ENCODE measurements at places on chromosomes 12 and 14. TPM values are rescaled to one million over a fixed set of nuclear protein-coding genes. Genes with fewer than 3 reads are reported as not detected.

GRCh38 chr12:104494137-104494792 lies 37.5 kb downstream of the CHST11 start:
- no peak overlapping the region for H3K27ac ChIP-seq
- no peaks in the 10 kb centered on the region for H3K27me3 ChIP-seq

EFS gene
- total RNA-seq = 0.60 TPM

ANKLE2 gene
- 14.2 TPM for total RNA-seq

- H3K27me3 ChIP-seq = no peaks in the 10 kb centered on the region
- DNase-seq = no peak
- H3K4me3 ChIP-seq = no peak overlapping the region
- H3K36me3 ChIP-seq = no peaks in the 10 kb centered on the region
- H3K4me1 ChIP-seq = no peaks in the 10 kb centered on the region
- no peak overlapping the region for H3K27ac ChIP-seq
Observed at GRCh38 chr14:34912182-34912581, 37.0 kb upstream of the BAZ1A start.

- DNase-seq = no peak
- no peaks in the 10 kb centered on the region for H3K27me3 ChIP-seq
- no peaks in the 10 kb centered on the region for H3K4me1 ChIP-seq
- no peak overlapping the region for H3K27ac ChIP-seq
Observed at GRCh38 chr12:49811136-49811535, 17.1 kb downstream of the NCKAP5L start.

INHBC gene
- 123 TPM for total RNA-seq

HEATR5A gene
- 20.8 TPM for total RNA-seq

C3AR1 gene
- total RNA-seq = 11.9 TPM

EGLN3 gene
- total RNA-seq = 1.9 TPM

GRCh38 chr12:46958599-46959290 lies 120.7 kb upstream of the PCED1B start:
- H3K4me1 ChIP-seq = no peaks in the 10 kb centered on the region
- no peaks in the 10 kb centered on the region for H3K36me3 ChIP-seq
- no peaks in the 10 kb centered on the region for H3K27me3 ChIP-seq
- DNase-seq = no peak

TIMM9 gene
- 19.5 TPM for total RNA-seq

DNA sequence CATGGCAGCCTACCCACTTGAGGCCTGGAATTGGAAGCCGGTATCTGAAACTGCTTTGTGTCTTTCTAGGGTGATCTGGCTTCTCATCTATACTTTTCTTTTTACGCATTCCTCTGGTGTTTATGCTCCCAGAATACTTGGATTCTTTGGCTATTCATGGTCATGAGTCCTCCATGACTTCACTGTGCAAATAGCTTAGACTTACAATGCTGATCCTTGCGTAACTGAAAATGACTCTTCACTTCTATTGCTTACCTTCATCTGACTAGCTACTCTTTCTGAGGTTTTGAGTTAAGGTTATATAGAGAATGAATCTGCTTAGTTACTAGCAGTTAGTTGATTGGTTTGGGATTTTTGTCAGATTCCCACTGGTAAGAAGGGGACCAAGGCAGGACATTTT lies 121.7 kb upstream of the NOVA1 start:
- no peak overlapping the region for H3K4me3 ChIP-seq
- H3K27ac ChIP-seq = no peak overlapping the region
- H3K4me1 ChIP-seq = no peaks in the 10 kb centered on the region
- H3K36me3 ChIP-seq = no peaks in the 10 kb centered on the region
- DNase-seq = no peak

DNA sequence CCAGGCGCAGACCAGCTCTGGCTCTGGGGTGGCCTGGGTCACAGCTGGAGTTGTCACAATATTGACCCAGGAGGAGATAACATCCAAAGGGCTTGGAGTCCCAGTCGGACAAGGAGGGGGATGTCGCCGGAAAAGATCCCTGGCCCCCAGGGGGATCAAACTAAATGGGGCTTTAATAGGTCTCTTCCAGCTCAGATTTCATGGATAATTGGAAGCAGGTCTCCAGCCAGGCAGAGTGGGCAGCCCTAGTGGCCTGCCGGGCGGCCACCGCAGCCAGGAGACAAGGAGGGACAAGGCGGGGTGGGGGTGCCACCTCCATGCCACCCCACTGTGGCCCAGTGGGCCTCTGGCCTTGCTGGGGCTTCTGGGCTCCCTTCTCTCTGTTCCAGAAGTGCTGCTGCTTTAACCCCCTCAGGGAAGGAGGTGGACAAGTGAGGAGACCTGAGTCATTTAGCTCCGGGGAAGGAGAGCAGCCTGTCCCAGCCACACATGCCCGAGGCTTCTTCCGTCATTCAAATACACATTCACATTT lies 23.1 kb upstream of the PGF start:
- H3K27me3 ChIP-seq = no peaks in the 10 kb centered on the region
- no peak overlapping the region for H3K27ac ChIP-seq
- H3K36me3 ChIP-seq = no peaks in the 10 kb centered on the region
- H3K4me1 ChIP-seq = no peaks in the 10 kb centered on the region
- no peak overlapping the region for H3K4me3 ChIP-seq
- DNase-seq = no peak

GRCh38 chr14:53180272-53181221 lies 27.4 kb upstream of the DDHD1 start:
- no peaks in the 10 kb centered on the region for H3K27me3 ChIP-seq
- H3K36me3 ChIP-seq = no peaks in the 10 kb centered on the region
- H3K4me3 ChIP-seq = no peak overlapping the region

GRCh38 chr12:114902665-114903064 lies 218.7 kb upstream of the TBX3 start:
- no peak for DNase-seq
- H3K27me3 ChIP-seq = no peaks in the 10 kb centered on the region
- no peak overlapping the region for H3K4me3 ChIP-seq
- no peak overlapping the region for H3K27ac ChIP-seq
- H3K4me1 ChIP-seq = no peaks in the 10 kb centered on the region
- no peaks in the 10 kb centered on the region for H3K36me3 ChIP-seq

- no peak for DNase-seq
- H3K27ac ChIP-seq = no peak overlapping the region
- H3K4me1 ChIP-seq = no peaks in the 10 kb centered on the region
- H3K4me3 ChIP-seq = no peak overlapping the region
- no peaks in the 10 kb centered on the region for H3K36me3 ChIP-seq
Observed at GRCh38 chr12:90858252-90858651, 96.7 kb downstream of the CCER1 start.

DNA sequence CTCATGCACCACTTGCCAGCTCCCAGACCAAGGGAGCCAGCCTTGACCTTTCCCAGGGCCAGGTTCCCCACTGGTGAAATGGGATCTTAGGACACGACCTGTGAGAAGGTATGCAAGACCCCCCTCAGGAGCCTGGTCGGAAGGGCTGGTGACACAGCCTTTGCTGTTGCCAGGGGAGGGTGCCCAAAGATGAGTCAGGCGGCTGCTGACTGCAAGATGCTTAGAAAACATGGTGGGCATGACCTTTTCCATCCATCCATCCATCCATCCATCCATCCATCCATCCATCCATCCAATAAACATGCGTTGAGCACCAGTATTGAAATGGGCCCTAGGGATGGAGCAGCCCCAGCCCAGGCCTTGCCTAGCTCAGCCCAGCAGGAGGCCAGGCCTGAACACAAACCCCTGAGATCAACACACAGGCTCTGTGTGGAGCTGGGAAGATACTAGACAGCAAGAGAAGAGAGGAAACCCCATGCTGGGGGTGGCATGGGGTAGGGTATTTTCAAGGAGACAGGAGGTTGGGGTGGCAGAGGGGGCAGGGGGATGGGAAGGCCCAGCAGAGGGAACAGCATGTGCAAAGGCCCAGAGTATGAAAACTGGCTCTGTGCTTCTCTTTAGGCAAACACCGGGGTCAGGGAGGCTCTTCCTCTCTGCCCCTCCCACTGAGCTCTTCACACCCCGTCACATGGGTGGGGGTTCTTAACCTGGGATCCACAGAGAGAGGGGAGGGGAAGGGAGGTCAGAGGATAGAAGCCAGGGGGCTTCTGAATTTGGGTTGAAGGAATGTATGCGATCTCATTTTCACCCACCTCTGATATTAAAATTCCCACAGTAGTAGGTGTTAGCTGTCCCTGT lies 26.2 kb upstream of the YY1 start:
- H3K27ac ChIP-seq = no peak overlapping the region
- H3K36me3 ChIP-seq = no peaks in the 10 kb centered on the region
- no peak for DNase-seq
- no peak overlapping the region for H3K4me3 ChIP-seq

DNA sequence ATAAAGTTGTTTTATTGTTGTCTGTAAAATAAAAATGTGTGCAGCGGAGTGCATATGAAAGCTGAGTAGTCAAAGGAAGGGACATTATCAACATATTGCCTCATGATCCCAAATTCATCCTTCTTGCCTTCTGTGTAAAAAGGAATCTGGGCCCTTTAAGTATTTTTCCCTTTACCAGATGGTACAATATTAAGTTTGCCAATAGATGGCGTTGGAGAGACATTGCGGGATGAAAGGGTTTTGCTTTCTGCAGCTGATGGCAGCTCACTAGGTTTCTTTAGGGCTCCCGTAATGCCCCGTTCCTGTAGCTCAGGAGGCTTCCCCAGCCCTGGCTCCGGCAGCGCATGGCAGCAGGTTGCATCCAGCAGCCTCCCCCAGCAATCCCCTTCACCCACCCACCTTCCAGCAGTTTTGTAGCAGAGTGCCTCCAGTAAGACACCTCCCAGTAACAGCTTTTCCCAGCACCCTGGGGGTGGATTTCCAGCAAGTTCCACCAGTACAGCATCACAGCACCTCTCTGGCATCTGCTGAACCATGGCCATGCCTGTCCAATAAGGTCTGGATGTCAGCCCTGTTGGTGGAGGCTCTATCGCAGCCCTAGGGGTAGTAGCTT lies 354.4 kb downstream of the MED13L start:
- H3K4me3 ChIP-seq = no peak overlapping the region
- DNase-seq = no peak
- no peaks in the 10 kb centered on the region for H3K36me3 ChIP-seq
- no peaks in the 10 kb centered on the region for H3K27me3 ChIP-seq

- no peaks in the 10 kb centered on the region for H3K36me3 ChIP-seq
- H3K27me3 ChIP-seq = no peaks in the 10 kb centered on the region
- DNase-seq = no peak
- no peak overlapping the region for H3K27ac ChIP-seq
Observed at GRCh38 chr12:26150736-26151450, 26.1 kb upstream of the BHLHE41 start.

- H3K27ac ChIP-seq = no peak overlapping the region
- H3K4me1 ChIP-seq = no peaks in the 10 kb centered on the region
- H3K4me3 ChIP-seq = no peak overlapping the region
- no peak for DNase-seq
Observed at GRCh38 chr12:19548834-19549233, 109.5 kb downstream of the AEBP2 start.

ASB2 gene
- total RNA-seq = 0.31 TPM

NFE2 gene
- total RNA-seq = 2.8 TPM

ALX1 gene
- not detected for total RNA-seq

GZMH gene
- not detected for total RNA-seq

- H3K4me3 ChIP-seq = no peak overlapping the region
- peak overlapping the region; percentile 77 for H3K27ac ChIP-seq
- H3K4me1 ChIP-seq = no peaks in the 10 kb centered on the region
- H3K27me3 ChIP-seq = no peaks in the 10 kb centered on the region
- DNase-seq = peak; percentile 89
Observed at GRCh38 chr12:131007031-131007739, 53.5 kb downstream of the ADGRD1 start.

DNA sequence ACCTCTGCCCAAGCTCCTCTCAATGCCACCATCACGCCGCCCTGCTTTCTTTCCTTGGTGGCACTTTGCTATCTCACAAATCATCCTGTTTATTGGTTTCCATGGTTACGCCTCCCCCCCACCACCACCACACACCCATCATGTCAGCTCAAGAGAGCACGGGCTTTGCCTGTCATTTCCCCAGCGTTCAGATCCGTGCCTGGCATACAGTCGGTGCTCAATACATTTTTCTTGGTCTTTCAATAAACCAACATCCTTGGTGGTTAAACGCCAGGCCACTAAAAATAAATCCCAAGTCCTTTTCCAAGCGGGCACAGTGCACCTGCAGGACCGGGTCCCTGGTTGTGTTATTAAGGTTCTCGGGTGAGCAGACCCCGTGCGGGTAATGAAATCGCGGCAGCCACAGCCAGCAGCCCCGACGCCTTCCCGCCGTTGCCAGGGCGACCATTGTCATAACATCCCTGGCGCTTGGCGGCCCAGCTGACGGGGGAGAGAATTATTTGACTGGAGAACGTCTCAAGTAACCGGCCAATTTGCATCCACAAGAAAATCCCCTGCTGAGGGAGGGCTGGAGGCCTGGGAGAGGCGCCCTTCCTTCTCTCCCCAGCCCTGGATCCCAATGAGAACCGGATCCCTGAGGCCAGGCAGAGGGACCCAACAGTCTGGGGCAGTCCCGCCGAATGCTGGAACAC lies 92.9 kb downstream of the KSR2 start:
- H3K4me3 ChIP-seq = no peak overlapping the region
- H3K27me3 ChIP-seq = no peaks in the 10 kb centered on the region
- DNase-seq = no peak
- H3K36me3 ChIP-seq = no peaks in the 10 kb centered on the region
- no peaks in the 10 kb centered on the region for H3K4me1 ChIP-seq

DNA sequence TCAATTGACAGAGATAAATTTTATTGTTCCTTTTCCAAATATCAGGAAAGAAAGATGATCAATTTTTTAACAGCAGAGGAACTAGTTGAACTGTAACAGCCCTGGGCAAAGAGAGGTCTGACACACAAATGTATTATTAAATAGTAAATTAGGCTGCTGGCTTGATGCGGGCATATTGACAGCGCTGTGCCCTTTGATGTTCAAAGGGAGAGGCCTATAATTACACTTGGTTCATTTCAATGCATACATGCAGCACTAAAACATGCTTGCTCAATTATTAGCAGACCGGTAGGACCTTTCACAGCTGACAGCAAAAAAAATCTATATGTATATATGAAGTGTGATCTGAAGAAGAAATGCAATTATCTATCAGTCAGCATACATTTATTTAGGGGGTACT lies 219.8 kb downstream of the SLC2A13 start:
- H3K4me1 ChIP-seq = no peaks in the 10 kb centered on the region
- no peak overlapping the region for H3K4me3 ChIP-seq
- H3K27me3 ChIP-seq = no peaks in the 10 kb centered on the region
- H3K27ac ChIP-seq = no peak overlapping the region

POMT2 gene
- 15.9 TPM for total RNA-seq

MGP gene
- 5.8 TPM for total RNA-seq

GRCh38 chr14:55160989-55161388 lies 30.4 kb downstream of the DLGAP5 start:
- H3K27ac ChIP-seq = no peak overlapping the region
- H3K36me3 ChIP-seq = no peaks in the 10 kb centered on the region

TMEM30B gene
- 4.7 TPM for total RNA-seq

B4GALNT1 gene
- total RNA-seq = 0.55 TPM

DNA sequence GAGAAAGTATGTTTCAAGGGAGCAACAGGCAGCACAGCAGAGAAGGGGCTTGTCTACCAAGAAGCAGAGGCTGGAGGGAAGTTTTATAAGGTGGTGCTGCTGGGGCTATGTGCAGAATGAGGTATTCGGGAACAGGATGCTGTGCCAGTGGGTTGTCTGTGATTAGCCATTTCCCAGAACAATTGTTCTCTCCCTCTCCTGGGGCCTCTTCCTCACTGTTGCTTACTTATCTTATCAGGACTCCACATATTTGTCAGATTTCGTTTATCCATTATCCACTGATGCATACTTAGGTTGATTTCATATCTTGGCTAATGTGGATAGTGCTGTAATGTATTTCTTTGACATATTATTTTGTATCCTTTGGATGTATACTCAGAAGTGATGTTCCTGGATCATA lies 195.1 kb upstream of the RTL1 start:
- no peaks in the 10 kb centered on the region for H3K27me3 ChIP-seq
- no peak for DNase-seq
- no peak overlapping the region for H3K27ac ChIP-seq
- H3K36me3 ChIP-seq = no peaks in the 10 kb centered on the region
- no peaks in the 10 kb centered on the region for H3K4me1 ChIP-seq

Measured in right lobe of liver (tissue), 6 donors.